ENCODE measurements at places on chromosomes 4 and X.

DNA sequence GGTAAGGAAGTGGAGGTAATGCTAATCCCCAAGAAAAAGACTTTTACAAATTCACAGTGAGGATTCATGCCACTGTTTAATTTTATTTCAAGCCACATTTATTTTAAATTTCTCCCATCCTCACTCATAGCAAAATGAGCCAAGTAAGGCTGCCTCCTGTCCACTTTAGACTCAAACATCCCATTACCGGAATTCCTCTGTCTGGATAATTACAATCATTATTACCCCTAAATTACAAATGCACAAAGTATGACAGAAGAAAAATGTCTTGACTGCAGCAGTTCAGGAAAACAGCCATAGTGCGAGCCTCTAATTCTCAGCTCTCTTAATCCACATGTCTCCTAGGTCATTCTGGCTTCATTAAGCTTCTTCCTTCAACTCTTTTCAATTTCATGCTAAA, 57.0 kb downstream of the MAPK10 start:
- no peak for DNase-seq

DNA sequence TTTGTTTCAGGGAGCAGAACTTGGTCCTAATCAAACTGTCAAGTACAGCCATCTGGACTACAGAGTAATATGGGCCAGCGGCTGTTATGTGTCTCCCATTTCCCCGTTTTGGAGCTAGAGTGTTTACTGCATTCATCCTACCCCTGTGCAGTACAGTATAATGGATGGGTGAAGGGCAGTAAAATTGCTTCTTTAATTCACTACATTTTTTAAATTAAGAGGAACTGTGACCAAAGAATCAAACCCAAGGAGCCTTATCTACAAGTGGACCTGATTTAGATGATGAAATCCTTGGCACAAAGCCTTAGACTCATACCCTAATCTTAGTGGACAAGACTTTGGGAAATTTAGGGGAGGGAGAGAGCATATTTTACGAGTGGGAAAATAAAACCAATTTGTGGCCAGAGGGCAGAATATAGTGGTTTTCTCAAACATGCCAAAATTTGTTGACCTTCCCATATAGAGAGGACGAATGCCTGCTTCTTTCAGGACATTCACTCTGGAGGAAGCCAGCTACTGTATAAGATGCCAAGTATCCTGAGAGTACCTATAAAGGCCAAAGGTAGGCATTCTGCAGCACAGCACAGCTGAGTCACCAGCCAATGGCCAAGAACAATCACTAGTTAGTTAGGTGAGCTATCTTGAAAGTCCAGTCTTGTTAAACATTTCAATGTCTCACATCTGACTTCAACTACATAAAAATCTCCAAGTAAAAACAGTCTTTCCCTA, 253.8 kb upstream of the KCNIP4 start:
- DNase-seq, result no peak

- DNase-seq, result no peak
Measured at GRCh38 chr4:112109360-112110058, 35.7 kb upstream of the FAM241A start.

DNA sequence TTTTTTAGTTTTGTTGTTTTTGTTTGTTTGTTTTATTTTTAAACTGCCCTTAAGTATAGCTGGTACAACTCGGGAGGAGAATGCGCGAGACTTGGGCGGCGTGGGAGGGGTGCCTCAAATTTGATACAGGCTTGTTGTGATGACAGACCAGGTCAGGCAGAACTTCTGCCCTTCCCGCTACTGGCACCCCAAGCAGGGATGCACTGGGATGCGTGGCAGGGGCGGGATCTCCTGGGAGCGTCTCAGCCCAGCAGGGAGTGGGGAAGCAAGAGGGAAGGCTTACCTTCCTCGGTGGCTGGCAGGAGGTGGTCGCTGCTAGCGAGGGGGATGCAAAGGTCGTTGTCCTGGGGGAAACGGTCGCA, 851 bp downstream of the SFRP2 start:
- no peak for DNase-seq

GRCh38 chrX:31353095-31353494, 281.3 kb upstream of the FTHL17 start:
- DNase-seq, result no peak

DNA sequence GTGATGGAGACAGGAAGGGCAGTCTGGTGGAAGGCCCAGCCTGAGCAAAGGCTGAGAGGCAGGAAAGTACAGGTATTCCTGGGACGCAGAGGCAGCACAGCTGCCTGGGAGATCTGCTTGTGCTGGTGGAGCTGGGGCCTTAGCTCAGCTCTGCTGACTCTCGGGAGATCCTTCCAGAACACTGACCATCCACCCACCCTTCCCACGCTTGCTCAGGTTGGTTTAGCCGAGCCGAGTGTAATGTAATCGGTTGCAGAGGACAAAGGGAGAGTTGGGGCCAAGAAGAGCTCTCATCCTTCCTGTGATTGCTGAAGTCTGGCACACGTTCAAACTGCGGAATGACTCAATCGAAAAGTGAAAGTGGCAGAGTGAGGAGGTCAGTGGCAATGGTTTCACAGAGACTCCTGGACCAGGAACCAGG, 43.1 kb upstream of the GPR78 start:
- DNase-seq, result no peak

GRCh38 chr4:140121646-140122045, 32.3 kb downstream of the MAML3 start:
- DNase-seq, result no peak
